ENCODE measurements at places on chromosomes 2 and 18. TPM values are rescaled to one million over a fixed set of nuclear protein-coding genes. Genes with fewer than 3 reads are reported as not detected.

GRCh38 chr18:35443434-35443833 lies 54.3 kb downstream of the INO80C start:
- no peak overlapping the region for H3K4me3 ChIP-seq
- no peak overlapping the region for H3K27ac ChIP-seq
- no peaks in the 10 kb centered on the region for H3K36me3 ChIP-seq
- H3K4me1 ChIP-seq, result peaks cover 6% of the 10 kb centered on the region
- DNase-seq, result no peak
- no peaks in the 10 kb centered on the region for H3K27me3 ChIP-seq

- H3K4me3 ChIP-seq, result no peak overlapping the region
- DNase-seq, result no peak
- H3K27me3 ChIP-seq, result no peaks in the 10 kb centered on the region
- no peak overlapping the region for H3K27ac ChIP-seq
Observed at GRCh38 chr2:29601872-29602271, 319.5 kb downstream of the ALK start.

TMEM247 gene
- not detected for total RNA-seq

ACP1 gene
- total RNA-seq, result 124 TPM
